H9 (cell line): ENCODE measurements at places on chromosomes 2 and 18. TPM values are rescaled to one million over a fixed set of nuclear protein-coding genes. Genes with fewer than 3 reads are reported as not detected.

Gene LHCGR
- total RNA-seq = 0.33 and 0.44 TPM in 2 replicates

DNA sequence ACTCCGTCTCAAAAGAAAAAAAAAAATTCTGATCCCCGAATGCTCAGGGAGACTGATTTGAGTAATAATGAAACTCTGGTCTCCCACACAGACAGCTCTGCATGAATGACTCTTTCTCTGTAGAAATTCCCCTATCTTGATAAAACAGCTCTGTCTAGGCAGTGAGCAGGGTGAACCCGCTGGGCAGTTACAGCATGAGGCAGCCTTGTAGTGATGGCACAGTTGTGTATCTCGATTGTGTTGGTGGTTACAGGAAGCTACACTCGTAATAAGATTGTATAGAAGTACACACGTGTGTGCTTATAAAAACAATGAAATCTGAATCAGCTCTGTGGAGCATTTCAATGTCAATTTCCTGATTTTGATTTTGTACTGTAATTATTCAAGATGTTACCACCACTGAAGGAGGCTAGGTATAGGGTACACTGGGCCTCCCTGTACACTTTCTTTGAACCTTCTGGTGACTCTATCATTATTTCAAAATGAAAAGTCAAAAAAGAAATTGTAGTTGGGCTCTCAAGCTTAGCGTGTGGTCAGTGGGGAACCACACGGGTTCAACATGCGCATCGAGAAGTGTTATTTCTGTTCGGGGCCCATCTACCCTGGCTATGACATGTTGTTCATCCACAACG is 34.9 kb upstream of the ATP8B1 start:
- H3K4me1 ChIP-seq = peaks cover 1% of the 10 kb centered on the region; the same call in 1 of the 2 replicates
- H3K27ac ChIP-seq = no peak overlapping the region
- no peak for DNase-seq
- no peaks in the 10 kb centered on the region for H3K27me3 ChIP-seq
- H3K4me3 ChIP-seq = no peak overlapping the region
- no peaks in the 10 kb centered on the region for H3K36me3 ChIP-seq

DNA sequence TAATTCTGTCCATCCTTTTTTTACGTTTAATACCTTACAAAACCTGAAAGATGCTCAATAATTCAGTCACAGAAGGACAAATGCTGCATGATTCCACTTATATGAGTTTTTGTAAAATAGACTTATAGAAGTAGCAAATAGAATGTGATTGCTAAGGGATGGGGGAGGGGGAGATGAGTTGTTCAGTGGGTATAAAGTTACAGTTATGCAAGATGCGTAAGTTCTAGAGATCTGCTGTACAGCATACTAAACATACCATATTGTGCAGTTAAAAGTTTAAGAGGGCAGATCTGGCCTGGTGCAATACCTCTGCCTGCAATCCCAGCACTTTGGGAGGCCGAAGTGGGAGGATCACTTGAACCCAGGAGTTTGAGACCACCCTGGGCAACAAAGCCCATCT is 78.8 kb downstream of the TET3 start:
- H3K36me3 ChIP-seq = peaks cover 34% of the 10 kb centered on the region
- no peaks in the 10 kb centered on the region for H3K27me3 ChIP-seq
- H3K27ac ChIP-seq = no peak overlapping the region
- DNase-seq = no peak
- no peak overlapping the region for H3K4me3 ChIP-seq

DNA sequence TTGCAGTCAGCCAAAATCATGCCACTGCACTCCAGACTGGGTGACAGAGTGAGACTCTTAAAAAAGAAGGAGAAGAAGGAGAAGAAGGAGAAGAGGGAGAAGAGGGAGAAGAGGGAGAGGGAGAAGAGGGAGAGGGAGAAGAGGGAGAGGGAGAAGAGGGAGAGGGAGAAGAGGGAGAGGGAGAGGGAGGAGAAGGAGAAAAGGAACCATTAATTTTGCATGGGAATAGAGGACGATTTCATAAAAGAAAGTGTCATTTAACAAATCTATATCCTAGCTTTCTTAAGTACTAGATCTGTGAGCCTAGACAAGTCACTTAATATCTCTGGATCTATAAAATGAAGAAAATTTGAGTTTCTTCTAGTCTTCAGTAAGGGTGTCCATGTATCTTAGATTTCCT is 9.6 kb downstream of the NOL10 start:
- H3K27me3 ChIP-seq = no peaks in the 10 kb centered on the region
- no peak overlapping the region for H3K27ac ChIP-seq
- H3K4me3 ChIP-seq = no peak overlapping the region
- H3K36me3 ChIP-seq = peaks cover 44% of the 10 kb centered on the region

Gene KYNU
- total RNA-seq = 0.37 TPM in 1 of 2 replicates, not detected in the other

GRCh38 chr2:204691911-204692510 is 146.7 kb downstream of the PARD3B start:
- peak; percentile 40 for DNase-seq
- no peaks in the 10 kb centered on the region for H3K36me3 ChIP-seq
- no peak overlapping the region for H3K27ac ChIP-seq
- no peaks in the 10 kb centered on the region for H3K27me3 ChIP-seq
